Cardiac fibroblast (primary cell): ENCODE measurements at places on chromosomes 7 and 10.
A peak's percentile ranks its signal among the peaks of the same experiment; 100 is the strongest.

DNA sequence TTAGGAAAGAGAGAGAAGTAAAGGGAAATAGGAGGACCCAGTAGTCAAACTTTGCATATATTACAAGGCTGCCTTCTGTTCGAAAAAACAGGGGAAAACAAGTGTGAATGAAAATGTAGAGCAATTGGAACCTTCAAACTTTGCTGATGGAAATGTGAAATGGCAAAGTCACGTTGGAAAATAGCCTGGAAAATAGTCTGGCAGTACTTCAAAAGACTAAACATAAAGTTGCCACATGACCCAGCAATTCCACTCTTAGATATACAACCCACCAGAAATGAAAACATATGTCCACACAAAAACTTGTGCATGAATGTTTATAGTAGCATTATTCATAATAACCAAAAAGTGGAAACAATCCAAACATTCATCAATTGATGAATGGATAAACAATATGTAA lies 78.6 kb upstream of the IFRD1 start:
- no peak for DNase-seq

GRCh38 chr7:63031838-63032436 lies 966.7 kb upstream of the ZNF722 start:
- DNase-seq = no peak

DNA sequence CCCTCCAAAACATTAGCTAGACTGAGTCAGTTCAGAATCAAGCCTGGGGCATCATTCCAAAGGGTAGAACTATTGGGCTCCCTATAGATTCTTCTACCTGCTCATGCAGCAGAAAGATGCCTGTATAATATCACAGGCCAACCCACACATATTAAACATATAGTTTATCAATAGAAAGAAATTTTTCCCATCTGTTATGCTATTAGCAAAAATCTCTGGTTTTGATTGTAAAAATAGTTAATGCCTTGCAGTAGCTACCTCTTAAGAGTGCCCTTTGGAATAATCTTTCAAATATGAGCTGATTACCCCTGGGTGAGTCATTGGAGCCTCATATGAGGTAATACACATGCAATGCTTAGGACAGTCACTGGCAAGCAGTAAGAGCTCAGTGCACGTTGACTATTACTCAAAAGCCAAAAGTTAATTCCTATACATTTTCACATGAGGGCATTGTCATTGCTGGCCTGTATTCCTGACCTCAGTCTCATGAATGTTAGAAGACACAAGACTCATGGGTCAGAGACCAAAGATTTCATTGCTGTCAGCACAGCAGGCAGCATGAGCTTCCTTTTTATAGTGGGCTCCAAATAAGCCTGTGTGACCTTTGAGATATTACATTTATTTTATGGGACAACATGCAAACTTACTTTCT lies 180.0 kb downstream of the FGFR2 start:
- DNase-seq = peak; percentile 3

GRCh38 chr10:63671317-63671937 lies 150.2 kb downstream of the REEP3 start:
- DNase-seq = peak; percentile 44

GRCh38 chr10:119454316-119454715 lies 88.2 kb downstream of the RGS10 start:
- DNase-seq = no peak

DNA sequence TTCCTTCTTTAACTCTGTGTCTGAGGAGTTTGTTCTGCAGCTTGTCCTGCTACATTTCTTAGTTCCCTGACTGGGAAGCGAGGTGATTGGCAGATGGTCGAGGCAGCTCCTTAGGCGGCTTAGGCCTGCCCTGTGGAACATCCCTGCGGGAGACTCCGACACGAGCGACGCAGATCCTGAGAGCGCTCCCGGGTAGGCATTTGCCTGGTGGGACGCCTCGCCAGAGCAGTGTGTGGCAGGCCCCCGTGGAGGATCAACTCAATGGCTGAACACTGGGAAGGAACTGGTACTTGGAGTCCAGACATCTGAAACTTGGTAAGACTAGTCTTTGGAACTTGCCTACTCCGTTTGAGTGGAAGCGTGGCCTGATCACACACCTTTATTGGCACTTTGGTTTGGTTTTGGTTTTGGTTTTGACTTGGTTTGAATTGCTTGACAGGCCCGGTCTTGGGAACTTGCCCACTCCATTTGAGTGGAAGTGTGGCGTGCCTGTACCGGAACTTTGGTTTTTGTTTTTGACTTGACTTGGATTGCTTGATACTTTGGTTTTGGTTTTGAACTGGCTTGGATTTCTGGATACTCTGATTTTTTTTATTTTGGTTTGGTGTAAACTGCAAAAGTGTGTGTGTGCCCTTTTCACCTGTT lies 42.6 kb downstream of the MAP3K8 start:
- no peak for DNase-seq

- DNase-seq = no peak
Observed at GRCh38 chr10:130761788-130762301, 549.7 kb downstream of the TCERG1L start.
